Left ventricle myocardium inferior (tissue), 1 donor: ENCODE measurements at places on chromosomes 6 and 20.

DNA sequence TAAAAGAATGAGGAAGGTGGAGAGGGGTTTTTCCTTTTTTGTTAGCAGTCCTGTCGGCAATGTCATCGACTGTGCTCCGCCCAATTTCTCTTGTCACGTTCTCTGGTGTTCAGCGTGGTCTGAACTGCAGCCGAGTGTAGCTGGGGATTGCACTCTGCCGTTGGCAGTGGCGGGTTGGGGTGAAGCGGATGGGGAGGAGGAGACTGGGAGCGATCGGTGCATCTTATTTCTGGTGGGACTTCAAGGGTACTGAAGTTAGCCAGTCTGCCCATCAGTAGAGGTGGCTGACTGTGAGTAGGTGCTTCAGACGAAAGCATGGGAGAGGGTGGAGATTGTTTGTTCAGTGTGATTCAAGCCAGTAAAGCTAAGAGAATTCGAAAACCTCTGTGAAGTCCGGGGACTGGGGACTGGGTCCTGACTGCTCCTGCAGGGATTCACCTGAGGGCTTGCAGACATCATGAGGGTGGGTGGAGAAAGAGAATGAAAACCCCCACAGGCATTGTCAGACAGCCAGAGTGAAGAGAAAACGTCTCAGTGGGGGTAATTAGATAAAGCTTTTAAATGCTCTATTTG is 5.1 kb downstream of the RREB1 start:
- DNase-seq = no peak

DNA sequence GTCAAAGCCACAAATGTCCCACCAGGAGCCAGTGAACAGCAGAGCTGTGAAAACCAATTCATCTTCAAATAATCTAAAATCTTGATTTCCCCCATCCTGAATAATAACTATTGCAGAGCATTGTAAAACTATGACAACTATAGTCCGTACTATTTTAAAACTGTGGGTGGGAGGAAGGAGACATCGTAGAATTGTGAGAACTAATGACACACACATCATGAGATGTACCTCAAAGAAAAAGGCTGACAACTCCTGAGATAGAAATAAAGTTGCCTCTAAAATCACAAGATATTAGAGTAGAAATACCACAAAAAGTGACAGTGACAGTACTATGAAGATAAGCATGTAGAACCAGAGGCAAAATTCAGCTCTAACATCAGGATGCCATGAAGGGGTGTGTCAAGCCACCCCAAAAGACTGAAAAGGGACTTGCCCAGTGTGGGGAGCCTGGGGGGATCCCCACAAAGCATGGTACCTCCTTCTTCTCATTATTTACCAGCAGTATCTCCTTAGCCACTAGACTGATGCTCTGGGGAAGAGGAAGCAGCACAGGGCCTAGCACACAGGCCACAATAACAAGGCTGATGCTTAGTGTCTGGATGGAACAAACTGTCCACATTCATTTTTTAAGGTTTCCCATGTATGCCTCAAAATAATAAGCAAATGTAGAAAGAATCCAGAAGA is 13.4 kb downstream of the NAPB start:
- no peak for DNase-seq

DNA sequence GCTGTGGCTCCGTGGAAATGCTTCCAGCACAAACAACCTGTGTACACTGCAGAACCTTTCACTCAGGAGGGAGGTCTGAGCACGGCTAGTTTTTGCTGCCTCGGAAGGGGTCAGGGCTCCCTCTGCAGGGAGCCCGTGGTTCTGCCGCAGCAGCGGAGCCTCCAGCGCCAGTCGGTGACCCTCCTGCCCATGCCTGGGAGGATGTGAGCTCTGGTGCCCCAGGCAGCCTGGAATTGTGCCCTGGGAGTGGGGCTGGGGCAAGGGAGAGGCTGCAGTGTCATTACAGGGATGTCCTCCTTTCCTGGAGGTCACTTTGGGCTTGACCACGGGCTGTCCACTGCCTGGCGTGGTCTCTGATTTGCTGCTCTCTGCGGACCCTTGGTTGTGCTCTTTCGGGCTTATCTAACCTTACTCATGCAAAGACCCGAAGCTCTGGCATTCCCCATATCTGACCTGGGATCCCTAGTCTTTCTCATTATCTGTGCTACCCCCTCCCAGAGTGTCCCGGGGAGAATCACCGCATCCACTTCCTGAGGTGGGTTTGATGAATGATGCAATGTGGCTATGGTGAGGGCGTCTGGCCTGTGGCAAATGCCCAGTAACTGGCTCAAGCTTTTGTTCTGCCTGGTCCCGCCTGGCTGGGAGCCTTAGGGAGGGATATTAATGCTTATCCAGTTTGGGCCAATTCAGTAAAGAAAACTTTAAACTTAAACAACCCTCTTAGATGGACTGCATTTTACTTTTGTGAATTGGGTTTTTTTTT is 59.6 kb upstream of the TAGAP start:
- peak; percentile 45 for DNase-seq

DNA sequence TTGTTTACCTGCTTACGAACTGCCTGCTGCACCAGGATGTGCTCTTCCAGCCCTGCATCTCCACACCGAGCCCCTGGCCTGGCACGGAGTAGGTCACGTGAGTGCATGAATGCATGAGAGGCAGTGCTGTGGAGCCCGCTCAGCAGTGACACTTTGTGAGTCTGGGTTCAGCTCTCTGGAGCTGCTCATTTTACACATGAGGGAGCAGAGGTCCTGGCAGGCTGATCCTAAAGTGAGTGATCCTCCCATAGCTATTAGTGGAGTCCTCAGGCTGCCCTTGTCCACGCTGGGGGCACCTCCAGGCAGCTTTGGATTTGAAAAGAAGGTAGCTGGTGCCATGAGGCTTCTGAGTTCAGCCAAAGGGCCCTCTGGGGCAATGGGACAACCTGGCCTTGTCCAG is 64.2 kb downstream of the EDN3 start:
- no peak for DNase-seq

GRCh38 chr6:153568628-153569027 is 437.5 kb upstream of the RGS17 start:
- DNase-seq = no peak

GRCh38 chr20:48215536-48215935 is 430.3 kb upstream of the SULF2 start:
- DNase-seq = no peak

- no peak for DNase-seq
Observed at GRCh38 chr6:140970485-140970884, 1162.2 kb upstream of the GJE1 start.

- no peak for DNase-seq
Observed at GRCh38 chr20:4638826-4639225, 82.9 kb upstream of the PRND start.

DNA sequence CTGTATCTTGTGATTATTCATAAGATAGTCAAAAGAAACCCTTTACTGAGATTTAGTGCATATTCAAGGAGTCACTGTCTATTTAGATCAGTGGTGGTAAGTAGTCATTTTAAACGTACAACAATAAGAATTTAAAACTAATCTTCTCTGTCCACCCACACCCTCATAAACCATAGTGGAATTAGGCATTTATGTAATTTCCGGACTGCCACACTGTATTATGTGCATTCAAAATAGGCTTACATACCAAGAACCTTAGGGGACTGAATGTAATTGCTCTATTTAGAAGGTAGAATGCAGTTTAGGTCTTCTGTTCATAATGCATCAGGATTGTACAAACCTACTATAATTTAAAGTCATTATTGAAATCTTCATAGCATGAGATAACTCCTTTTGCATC is 685.4 kb downstream of the TENT5A start:
- DNase-seq = no peak

- DNase-seq = no peak
Observed at GRCh38 chr6:138655828-138656227, 117.7 kb upstream of the CCDC28A start.

- no peak for DNase-seq
Observed at GRCh38 chr6:95228636-95229035, 348.7 kb upstream of the MANEA start.

DNA sequence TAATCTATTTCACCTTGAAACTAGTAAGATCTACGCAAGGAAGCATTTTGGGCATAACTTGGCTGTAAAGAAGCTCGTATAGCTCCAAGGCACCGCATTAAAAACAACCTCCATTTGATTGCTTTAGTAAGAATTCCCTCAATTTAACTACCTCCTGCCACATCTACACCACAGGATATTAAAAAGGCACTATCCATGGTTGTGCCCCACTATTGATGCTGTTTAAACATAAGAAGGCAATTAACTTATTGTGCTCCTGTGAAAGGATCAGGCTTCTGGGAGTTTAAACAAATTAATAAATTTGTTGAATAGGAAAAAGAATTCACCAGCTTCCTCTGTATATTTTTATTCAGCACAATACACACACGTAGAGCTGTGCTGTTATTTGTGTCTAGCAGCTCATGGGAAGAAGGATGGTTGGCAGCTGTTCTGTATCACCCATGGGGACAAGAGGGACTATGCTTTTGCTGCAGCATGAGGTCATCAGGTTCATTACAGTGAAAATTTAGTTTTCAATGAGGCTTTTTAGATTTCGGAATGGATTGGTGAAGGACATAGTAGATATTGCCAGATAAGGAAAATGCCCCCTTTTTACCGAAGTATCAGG is 513.3 kb downstream of the HAO1 start:
- no peak for DNase-seq

- DNase-seq = no peak
Observed at GRCh38 chr6:41373919-41374617, 38.7 kb downstream of the NCR2 start.

GRCh38 chr6:6439778-6440177 is 119.3 kb upstream of the F13A1 start:
- no peak for DNase-seq

GRCh38 chr6:36853325-36853724 is 14.1 kb upstream of the CPNE5 start:
- no peak for DNase-seq

- DNase-seq = peak; percentile 35
Observed at GRCh38 chr20:59146780-59147565, 16.6 kb upstream of the ZNF831 start.

DNA sequence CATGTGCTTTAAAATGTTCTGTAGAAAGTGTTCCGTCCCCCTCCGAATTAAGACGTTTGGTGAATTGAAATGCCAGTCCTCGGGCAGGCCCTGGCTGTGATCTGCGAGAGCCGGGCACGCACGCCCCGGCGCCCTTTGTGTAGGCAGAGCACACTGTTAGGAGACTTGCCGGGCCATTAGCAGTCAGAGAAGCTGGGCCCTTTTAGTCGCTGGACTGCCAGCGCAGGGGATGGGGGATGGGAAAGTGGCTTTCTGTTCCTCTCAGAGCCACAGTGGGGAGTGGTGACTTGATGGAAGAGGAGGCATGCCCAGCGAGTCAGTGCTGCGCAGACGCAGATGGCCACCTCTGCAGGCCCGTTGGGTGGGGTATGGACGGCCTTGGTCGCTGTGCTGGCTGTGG is 2.2 kb downstream of the PPP1R3G start:
- DNase-seq = peak; percentile 46

DNA sequence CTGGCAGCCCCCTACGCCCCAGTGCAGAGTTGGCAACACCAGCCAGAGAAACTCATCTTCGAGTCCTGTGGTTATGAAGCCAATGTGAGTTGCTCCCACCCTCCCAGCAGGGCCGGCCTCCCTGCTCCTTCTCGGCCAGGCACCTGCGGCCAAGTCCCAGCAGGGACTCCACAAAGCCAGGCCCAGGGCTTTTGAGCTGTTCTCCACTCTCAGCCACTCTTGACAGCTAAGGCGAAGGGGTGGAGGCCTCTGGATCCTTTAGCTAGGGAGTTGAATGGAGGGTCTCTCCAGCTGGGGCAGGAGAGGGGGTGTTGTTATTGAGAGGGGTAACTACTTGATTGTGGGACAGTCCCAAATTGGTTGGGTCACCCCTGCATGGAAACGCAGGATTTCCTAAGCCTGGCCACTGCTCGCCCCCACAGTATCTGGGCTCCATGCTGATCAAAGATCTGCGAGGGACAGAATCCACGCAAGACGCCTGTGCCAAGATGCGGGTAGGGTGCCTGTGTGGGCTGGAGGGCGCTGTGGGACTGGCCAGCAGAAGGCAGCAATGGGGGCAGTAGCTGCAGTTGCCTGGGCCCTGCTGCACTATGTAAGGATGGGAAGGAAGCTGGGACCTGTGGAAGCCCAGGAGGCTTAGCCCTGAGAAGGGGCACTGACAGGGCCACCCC is 58.3 kb downstream of the TCP11 start:
- DNase-seq = no peak

- DNase-seq = peak; percentile 81
Observed at GRCh38 chr20:23349338-23350195, 1.0 kb upstream of the NXT1 start.

- no peak for DNase-seq
Observed at GRCh38 chr20:23766531-23766930, 15.8 kb upstream of the CST1 start.

DNA sequence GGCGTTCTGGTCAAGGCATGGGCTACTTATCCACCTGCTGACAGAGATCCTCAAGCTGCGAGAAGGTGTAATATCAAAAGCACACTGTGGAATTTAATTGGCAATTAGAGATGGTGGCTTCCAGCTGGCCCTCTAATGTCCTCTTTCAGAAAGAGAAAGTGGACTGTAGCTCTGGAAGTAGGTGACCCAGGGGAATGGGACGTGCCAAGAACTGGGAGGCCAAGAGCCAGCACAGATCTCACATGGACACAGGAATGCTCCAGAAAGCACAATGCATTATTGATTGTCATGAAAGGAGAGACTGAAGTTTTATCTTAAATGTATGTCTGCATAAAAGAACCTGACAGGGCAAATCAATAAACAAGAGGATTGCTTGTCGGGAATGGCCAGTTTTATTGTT is 198.6 kb upstream of the CDH4 start:
- DNase-seq = no peak

- no peak for DNase-seq
Observed at GRCh38 chr20:1711826-1712601, 54.4 kb upstream of the SIRPG start.

DNA sequence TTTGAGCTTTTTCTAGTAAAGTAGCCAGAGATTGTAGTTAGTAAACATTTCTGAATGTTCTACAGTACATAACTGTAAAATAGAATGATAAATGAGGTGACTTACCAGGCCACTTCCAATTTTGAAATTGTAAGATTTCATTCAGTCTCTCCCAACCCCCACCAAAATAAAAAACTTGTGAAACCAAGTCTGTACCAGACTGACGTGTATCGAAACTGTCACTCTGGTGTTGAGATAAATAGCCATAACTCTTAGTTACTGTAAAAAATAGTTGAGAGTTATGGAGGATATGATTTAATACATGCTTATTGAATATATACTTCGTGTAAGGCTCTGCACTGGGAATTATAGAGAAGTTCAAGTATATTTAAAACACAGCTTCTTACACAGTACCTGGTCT is 455.7 kb downstream of the PLCB1 start:
- no peak for DNase-seq
